Activated naive CD8-positive, alpha-beta T cell treated with anti-CD3 and anti-CD28 coated beads for 36 hours (primary cell): ENCODE measurements at places on chromosomes 16 and 17.

- DNase-seq = no peak
Measured at GRCh38 chr17:76599694-76600460, 14.2 kb upstream of the ST6GALNAC2 start.

DNA sequence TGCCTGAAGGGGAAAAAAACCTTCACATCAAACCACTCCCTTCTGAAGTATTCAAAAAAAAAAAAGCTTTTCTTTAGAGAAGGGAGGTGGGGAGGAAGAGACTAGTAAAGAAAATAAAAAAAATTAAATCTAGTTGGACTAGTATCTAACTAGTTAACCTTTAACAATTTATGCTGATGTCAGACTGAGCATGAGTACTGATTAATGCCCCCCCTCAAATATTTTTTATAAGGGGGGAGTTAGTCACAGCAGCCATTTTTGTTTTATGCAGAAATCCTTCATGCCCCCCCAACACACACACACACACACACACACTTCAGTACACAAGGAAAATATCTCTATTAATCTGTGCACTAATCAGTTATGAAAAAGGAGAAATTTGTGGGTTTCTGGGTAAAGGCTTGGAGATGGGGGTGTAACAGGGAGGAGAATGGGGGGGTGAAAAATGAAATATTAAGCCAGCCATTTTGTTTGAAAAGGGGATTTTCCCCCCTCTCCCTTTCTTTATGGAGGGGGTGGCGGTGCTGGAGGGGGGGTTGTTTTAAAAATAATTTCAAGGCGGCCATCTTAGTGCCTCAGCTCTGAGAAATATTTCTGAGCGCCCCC lies 4.7 kb upstream of the CHD3 start:
- DNase-seq = peak; percentile 12

DNA sequence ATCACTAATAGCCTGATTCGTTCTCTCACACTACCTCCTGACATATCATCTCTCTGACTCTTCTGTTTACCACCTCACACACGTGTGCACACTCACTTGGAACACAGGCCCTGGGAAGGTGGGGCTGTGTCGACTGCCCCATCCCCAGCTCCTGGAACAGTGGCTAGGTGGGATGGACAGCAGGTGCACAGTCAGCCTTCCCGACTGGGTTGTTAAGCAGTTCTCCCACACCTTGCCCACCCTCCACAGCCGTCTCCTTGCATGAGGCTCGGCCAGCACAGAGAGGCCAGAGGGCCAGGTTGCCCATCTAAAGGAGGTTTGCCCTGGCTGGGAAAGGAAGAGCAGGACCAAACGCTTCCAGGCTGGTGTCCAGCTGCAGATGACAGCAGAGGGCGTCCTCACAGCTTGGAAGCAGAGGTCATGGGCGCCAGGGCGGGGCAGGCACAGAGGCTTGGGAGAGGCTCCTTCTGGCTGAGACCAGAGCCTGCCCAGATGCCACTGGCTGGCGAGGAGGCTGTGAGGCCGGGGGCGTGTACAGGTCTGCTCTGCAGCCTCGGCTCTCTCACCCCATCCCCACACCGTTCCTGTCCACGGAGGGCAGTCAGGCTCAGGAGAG lies 92.8 kb downstream of the AMFR start:
- no peak for DNase-seq

DNA sequence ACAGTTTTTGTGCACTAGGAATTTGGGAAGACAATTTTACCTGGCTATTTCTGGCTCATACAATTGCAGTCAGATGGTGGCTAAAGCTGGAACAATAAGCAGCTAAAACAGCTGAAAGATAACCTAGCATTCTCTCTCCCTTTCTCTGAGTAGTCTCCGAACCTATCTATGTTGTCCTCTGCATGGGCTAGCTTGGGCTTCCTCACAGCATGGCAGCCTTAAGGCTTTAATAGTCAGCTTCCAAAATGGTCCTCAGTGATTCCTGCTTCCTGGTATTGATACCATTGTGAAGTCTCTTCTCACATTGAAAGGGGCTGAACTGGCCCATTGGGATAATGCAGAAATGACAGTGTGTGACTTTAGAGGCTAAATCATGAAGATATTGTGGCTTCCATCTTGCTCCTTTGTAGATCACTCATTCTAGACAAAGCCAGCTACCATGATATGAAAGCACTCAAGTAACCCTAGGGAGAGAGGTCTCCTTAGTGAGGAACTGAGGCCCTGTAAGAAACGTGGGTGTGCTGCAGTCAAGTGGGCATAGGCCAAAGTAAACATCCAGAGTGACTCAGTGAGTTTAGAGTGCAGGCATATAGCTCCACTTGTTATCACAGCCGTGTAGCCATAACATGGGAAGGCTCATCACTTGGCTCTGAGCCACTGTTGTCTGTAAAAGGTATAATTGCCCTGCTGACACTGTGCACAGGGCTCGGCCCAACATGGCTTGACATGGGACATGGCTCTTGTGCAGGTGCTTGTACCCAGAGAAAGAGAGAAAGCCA lies 5.5 kb upstream of the VKORC1 start:
- DNase-seq = no peak
